CD8-positive, alpha-beta T cell (primary cell): ENCODE measurements at places on chromosomes 5 and 9.
A peak's percentile ranks its signal among the peaks of the same experiment; 100 is the strongest.

DNA sequence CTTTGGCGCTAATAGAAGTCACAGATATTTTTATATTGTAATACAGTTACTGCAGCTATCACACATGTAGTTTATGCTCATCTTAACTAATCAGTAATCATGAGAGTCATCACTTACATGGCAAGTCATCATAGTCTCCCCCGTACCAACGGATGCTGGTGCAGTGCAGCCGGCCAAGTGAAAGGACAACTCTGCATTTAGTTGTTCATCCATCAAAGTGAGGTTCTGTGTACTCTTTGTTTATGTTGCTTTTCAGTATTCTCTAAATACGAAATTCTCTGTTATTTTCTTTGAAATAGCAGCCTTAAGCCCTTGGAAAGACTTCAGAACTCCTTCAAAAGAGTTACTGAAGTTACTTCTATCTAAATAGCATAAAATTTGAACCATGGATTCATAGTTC, 216.7 kb downstream of the CCDC171 start:
- DNase-seq = no peak

DNA sequence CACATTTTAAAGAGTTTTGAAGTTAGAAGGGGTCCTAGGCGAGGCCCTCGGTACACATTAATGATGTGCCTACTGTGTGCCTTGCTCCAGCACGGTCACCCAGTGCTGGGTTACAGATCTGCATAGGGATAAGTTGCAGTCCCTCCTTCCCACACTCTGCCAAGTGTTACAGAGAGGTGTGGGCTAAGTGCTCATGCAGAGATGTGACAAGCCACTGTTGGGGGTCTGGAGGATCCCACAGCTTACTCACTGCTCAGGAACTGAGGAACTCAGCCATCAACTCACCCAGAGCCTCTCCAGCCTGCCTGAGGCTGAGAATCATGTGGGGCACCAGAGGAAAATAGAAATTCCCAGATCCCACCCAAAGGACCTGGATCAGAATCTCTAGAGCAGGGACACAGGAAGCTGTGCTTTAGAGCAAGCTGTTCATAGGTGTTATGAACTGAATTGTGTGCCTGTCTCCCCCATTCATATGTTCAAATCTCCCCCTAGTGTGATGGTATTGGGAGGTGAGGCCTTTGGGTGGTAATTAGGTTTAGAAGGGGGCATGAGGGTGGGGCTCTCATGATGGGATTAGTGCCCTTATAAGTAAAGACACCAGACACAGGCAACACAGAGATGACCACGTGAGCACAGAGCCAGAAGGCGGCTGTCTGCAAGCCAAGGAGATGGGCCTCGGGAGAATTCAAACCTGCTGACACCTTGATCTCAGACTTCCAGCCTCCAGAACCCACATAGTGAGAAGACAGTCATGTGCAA, 164.1 kb downstream of the HSD17B3 start:
- no peak for DNase-seq

- no peak for DNase-seq
Measured at GRCh38 chr9:14193328-14193990, 120.5 kb downstream of the NFIB start.

DNA sequence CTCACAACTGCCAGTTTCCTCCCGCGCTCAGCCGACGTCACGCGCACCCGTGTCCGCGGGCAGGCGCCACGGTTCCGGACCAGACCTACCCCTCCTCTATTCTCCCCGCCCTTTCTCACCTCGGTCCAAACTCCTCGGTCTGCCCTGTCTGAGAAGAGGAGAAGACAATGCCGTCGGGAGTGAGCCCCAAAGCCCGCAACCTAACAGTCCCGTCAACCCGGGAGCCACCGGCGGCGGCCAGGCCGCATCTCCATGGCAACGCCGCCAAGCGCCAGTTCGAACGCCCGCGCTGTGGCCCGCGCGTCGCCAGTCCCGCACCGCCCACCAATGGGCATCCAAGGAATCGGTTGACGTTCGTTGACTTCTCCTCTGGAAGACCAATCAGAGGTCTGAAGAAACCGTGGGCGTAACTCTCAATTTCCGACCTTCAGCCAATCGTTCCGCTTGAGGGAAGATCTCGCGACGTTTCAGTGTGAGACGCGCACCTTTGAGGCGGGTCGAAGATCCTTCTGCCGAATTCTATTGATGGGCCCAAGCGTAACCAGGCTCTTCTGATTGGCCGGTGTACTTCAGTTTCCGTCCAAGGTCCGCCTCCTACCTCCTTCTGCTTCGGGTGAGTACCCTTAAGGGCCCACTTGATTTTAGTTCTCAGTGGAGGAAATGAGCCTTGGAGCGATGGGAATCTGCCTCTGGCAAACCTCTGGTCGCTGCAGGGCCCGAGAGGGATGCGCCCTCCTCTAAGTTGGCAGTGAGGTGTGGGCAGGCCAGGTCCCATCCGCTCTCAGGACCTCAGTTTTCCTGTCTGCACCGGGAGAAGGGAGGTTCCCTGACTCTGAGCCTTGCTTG, at the start of the genes KIF24 and NUDT2:
Gene KIF24 (minus strand): TSS at position 282 of the 846 bp plus-strand sequence. CDS start 17,922 bp downstream, outside the sequence.
Gene NUDT2 (plus strand): TSS at position 583 of the 846 bp plus-strand sequence. CDS start 9,471 bp downstream, outside the sequence.
- DNase-seq = peak; percentile 94

- no peak for DNase-seq
Measured at GRCh38 chr9:91751922-91752321, 198.1 kb downstream of the ROR2 start.

DNA sequence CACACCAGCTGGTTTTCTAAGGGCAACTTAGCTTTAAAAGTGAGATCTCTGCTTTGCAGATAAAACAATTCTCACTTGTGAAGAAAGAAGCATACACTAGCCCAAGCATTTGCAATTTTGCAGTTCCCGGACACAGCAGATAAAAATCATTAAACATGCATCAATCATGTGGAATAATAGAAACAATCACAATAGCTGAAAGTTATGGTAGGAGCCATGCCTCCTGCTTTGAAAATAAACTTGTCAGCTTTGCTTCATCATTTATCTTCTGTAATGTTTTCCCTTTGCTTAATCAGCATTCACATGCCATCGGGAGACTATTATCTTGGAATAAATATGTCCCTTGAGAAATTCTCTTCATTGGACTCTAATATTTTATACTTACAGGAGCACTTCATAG, 60.3 kb upstream of the DAB2 start:
- DNase-seq = no peak

DNA sequence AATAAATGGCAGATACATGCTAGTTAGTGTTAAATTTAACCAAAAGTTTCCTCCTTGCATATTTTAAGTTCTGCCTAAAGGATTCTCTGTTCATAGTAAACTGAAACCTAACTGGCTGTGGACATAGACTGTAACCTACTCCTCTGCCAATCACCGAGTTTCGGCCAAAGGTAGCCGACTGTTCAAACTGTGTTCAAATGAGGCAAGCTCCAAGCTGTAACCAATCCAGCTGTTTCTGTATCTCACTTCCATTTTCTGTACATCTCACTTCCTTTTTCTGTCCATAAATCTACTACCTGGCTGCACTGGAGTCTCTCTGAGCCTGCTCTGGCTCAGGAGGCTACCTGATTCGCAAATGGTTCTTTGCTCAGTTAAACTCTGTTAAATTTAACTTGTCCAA, 44.1 kb downstream of the KCNV2 start:
- DNase-seq = no peak

DNA sequence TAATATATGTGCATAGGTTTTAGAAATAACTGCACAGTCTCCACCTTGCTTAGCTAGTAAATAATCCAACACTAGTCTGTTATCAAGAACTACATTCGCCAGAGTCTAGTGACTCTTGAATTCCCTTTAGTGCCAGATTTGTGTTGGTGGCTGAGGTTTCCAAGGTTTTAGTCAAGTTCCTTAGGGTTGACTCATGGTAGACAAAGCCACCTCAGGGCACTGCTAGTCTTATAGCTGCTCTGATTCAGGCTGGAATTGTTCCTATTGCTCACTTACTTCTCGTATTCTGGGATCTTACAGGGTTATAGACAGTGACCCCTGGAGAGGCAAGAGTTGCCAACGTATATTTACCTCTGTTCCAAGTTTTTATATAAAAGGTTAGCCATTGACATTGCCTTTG, 1369.8 kb upstream of the CDH9 start:
- no peak for DNase-seq

- no peak for DNase-seq
Measured at GRCh38 chr5:51559339-51559738, 176.1 kb downstream of the ISL1 start.

- no peak for DNase-seq
Measured at GRCh38 chr5:77876316-77876715, 100.2 kb upstream of the TBCA start.

DNA sequence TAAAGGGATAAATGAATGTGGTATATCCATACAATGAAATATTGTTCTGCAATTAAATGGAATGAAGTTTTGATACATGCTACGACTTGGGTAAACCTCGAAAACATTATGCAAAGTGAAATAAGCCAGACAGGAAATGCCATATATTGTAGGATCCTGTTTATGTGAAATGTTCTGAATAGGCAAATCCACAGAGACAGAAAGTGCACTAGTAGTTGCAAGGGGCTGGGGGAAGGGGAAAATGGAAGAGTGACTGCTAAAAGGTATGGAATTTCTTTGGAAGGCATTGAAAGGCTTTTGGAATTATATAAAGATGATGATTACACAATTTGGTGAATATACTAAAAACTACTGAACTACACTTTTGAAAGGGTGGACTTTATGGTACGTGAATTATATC, 97.0 kb downstream of the FOXD1 start:
- no peak for DNase-seq
